ENCODE measurements at places on chromosomes 3 and 15. TPM values are rescaled to one million over a fixed set of nuclear protein-coding genes. Genes with fewer than 3 reads are reported as not detected.

- DNase-seq = no peak
Measured at GRCh38 chr15:69742361-69742760, 289.7 kb downstream of the RPLP1 start.

DNA sequence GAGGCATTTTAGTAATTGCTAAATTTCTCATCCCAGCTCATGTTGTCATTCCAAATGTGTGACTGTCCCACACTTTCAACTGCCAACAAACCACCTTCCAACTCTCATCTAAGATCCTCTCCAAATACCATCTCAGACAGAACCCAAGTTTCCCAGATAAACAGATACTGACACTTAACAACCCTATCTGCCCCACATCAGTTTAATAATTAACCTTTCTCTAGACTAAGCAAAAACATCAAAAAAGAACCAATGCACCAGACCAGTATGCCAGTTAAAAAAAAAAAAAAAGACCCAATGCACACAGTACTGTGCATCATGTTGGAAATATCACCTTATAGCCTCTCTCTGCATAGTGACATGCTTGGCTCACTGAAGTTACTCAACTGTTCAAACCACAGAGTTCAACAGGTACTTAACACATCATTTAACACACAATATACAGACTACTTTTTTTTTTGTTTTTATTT is 5.5 kb downstream of the SFMBT1 start:
- no peak for DNase-seq

DNA sequence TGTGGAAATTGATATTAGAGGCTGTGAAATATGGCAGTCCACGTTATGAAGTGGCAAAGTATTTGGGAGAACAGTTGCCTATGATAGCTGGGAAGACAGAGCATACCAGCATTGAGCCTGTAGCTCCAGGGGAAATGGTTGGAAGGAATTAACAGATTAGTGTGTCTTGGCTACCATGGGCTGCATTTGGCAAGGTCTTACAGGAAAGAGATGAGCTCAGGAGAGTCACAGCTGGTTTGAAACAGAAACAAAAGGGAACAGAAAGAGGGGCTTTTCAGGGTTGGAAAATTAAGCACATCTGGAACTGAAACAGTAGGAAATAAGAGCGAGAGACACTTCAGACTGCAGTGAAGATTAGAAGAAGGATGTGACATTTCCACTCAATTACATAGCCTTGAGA is 141.7 kb downstream of the FBLN2 start:
- DNase-seq = peak; percentile 39

GRCh38 chr3:59908701-59909100 is 858.9 kb upstream of the CFAP20DC start:
- DNase-seq = no peak

GRCh38 chr3:50339485-50340146 is 1.0 kb downstream of the RASSF1 start:
- no peak for DNase-seq

GRCh38 chr3:150074697-150075416 is 104.2 kb upstream of the PFN2 start:
- no peak for DNase-seq

DNA sequence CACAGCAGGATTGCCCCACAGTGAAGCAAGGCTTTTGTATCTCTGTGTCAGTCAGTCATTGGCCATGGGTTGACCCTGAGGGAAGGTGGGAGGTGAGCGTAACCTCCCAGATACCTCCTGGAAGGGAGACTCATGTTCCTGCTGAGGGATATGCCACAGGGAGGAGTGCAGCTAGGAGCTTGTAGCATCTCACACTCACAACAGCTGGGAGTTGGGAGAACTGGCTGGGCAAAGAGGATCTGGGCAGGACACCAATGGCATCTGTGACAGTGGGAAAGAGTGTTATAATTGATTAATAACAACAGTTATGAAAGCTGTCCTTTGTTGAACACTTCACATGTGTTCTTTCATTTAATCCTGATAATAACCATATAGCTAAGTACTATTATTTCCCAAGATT is 171.0 kb downstream of the TLE3 start:
- DNase-seq = no peak

DNA sequence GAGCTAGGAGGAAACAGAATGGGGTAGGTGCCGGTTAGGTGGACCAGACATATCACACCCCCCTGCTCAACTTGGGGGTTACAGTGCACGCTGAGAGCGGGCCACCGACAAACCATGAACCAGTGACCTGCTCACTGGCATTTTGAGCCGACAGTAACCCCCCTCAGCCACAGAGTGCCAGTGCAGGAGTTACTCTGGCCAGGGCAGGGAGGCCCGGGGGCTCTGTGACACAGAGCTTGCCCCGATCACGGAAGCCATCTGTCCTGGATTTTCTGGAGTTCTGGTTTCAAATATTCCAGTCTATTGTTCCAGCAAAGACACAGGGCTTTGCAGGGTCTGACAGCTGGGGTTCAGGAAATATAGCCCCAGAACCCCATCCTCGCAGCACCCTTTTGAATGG is 225.2 kb downstream of the VPS13C start:
- DNase-seq = no peak

DNA sequence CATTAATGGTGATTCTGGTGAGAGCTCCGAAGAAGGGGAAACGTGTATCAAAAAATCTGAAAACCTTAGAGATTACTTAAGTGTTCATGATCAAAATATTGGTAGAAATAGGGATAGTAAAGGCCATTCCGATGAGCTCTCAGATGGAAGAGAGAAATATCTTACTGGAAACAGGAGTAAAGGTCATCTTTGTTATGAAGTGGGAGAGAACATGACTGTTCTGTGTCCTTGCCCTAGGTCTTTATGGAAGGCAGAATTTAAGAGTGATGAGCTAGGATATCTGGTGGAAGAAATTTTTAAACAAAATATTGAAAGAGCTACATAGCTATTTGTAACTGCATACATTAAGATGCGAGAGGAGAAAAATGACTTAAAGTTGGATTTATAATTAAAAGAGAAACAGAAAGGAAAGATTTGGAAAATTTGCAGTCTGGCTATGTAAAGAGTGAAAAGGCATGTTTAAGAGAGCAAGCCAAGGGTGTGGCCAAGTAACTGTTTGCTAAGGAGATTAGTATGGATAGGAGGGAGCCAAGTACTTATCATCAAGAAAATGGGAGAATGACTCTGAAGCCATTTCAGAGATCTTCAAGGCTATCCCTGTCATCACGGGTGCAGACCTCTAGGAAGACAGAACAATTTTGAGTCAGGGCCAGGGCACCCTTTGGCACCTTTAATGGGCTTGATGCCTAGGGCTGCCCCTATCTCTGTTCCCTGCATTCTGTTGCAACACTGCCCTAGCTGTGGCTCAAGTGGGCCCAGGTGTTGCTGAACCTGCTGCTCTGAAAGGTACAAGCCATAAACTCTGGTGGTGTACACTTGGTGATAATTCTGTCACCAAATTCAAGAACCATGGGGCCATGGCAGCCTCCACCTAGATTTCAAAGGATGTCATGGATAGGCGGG is 27.3 kb downstream of the SLMAP start:
- no peak for DNase-seq

CD200R1 gene
- not detected for polyA plus RNA-seq

ARHGEF26 gene
- polyA plus RNA-seq = 13.5 TPM

IL17RD gene
- polyA plus RNA-seq = 28.3 TPM

TIGIT gene
- not detected for polyA plus RNA-seq

Measured in muscle of arm (tissue), 14 donors.